ENCODE measurements at places on chromosomes 1 and 21. TPM values are rescaled to one million over a fixed set of nuclear protein-coding genes. Genes with fewer than 3 reads are reported as not detected.
A peak's percentile ranks its signal among the peaks of the same experiment; 100 is the strongest.

DNA sequence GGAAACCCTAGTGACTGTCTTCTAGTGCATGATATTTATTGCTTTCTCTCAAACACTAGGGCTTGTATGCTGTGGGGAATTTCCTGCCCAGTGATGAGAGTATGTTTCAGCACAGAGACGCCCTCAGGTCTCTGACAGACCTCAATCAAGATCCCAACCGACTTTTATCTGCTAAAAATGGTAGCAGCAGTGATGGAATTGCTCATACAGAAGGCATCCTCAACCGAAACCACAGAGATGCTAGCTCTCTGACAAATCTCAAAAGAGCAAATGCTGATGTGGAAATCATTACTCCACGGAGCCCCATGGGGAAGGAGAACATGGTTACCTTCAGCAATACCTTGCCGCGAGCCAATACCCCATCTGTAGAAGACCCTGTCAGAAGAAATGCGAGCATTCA is 41.3 kb downstream of the PLPPR4 start:
- no peak for DNase-seq

GRCh38 chr1:72869873-72870272 is 587.5 kb upstream of the NEGR1 start:
- DNase-seq: no peak

GRCh38 chr21:31554511-31555022 is 104.9 kb upstream of the SOD1 start:
- no peak for DNase-seq

- DNase-seq: no peak
Observed at GRCh38 chr1:44847845-44848244, 4.8 kb upstream of the PTCH2 start.

GRCh38 chr1:235933017-235933765 is 66.5 kb upstream of the LYST start:
- DNase-seq: no peak

GRCh38 chr1:224447251-224447650 is 12.7 kb upstream of the WDR26 start:
- no peak for DNase-seq

GRCh38 chr1:112507921-112508277 is 866 bp upstream of the WNT2B start:
- DNase-seq: no peak

DNA sequence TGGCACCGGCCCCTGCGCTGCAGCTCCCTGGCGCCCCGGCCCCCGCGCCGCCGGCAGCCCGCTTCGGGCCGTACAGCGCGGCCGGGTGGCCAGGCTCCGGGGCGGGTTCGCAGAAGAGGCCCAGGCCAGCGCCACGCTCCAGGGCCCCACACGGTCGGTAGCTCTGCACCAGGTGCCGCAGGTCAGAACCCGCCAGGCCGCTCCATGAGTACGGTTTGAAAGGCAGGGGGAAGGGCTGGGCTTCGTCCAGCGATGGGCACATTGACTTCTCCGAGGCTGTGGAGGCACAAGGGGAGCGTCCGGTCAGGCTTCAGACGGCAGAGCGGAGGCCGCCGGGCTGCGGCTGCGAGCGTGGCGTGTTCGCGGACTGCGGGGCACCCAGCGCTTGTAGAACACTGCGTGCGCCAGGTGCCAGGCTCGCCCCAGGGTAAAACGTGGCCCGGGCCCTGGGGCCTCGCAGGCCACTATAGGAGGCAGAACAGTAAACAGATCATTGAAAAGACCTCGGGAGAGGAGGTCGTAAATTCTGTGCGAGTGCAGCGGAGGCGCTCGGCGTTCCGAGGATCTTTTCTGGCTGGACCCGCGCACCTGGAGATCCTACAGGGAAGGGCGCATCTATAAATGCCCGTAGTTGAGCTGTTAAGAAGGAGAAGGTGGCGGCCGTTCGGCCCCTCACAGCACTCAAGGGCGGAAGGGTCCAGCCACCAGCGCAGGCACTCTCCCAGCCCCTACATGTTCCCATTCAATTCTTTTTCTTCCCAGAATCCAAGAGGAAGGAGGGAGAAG is 5.7 kb downstream of the GFI1 start:
- no peak for DNase-seq

- DNase-seq: no peak
Observed at GRCh38 chr1:64890699-64891447, 75.5 kb downstream of the JAK1 start.

GRCh38 chr21:38297194-38297631 is 40.4 kb downstream of the KCNJ15 start:
- no peak for DNase-seq

DNA sequence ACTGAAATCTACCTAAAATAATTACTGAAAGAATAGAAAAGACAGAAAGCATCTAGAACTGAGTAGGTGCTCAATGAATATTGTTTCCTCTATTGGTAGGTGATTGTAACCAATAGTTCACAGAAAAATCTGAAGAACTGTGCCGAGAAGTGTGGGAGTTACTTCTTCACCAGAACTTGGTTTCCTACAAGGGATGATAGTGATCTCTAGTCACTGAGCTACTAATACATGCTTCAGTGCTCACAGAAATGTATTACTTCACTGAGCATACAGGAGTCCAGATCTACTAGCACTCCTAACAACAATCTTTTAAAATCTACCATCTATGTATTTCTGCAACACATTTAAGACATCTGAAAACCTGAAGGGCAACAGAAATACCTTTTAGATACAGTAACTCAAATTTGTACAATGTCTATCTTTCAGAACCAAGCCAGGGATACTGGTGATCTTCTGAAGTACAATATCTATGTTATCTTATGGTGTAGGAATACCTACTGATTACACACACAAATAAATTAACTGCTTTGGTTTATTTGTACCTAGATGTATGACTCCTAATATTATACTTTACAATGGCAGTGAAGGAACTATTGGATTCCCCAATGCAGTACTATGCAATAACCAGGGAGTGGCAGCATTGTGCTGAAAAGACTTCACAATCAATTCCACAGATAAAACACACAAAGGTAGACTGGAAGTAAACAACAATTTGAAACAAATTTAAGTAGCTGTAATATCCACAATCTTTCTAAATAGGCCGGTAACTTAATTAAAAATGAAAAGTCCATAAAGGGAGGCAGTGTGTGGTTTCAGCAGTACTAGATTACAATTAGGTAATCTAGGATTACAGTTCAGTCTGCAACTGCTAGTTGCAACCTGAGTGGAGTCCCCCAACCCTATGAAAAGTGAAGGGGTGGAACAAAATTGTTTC is 243.0 kb downstream of the SLC45A1 start:
- no peak for DNase-seq

DNA sequence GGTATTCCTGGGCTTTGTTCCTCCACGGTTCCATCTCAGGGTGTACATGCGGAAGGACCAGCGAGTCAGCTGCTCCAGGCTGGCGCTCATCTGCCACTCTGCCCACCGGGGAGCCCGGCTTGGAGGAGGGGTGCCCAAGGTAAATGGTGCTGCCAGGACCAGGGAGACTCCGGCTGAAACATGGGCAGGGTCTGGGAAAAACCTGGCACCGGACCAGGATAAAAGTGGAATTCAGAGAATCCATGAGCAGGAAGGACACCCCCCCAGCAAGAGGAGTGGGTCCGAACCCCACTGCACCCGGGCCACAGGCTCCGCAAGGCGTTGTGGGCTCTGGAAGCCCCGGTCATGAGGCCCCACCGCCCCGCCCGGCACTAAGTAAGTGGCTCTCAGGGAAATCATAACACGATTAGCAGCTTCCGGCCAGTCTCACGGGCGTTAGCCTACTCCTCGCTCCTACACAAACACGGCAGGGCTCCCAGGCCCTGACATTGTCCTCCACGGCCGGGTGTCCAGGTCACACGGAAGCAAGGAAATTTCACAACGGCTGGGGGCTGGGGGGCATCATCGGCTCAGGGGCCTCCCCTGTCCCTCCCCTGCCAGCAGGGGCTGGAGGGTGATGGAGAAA is 21.1 kb downstream of the MEGF6 start:
- no peak for DNase-seq

DNA sequence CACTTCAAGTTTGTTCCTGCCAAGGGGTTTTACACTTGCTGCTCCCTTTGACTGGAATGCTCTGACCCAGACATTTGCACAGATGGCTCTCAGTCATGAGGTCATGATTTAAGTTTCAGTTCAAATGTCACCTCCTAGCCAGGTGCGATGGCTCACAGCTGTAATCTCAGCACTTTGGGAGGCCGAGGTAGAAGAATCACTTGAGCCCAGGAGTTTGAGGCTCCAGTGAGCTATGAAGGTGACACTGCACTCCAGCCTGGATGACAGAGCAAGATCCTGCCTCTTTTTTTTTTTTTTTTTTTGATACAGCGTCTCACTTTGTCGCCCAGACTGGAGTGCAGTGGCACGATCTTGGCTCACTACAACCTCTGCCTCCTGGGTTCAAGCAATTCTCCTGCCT is 4.5 kb upstream of the ZMYM4 start:
- no peak for DNase-seq

DNA sequence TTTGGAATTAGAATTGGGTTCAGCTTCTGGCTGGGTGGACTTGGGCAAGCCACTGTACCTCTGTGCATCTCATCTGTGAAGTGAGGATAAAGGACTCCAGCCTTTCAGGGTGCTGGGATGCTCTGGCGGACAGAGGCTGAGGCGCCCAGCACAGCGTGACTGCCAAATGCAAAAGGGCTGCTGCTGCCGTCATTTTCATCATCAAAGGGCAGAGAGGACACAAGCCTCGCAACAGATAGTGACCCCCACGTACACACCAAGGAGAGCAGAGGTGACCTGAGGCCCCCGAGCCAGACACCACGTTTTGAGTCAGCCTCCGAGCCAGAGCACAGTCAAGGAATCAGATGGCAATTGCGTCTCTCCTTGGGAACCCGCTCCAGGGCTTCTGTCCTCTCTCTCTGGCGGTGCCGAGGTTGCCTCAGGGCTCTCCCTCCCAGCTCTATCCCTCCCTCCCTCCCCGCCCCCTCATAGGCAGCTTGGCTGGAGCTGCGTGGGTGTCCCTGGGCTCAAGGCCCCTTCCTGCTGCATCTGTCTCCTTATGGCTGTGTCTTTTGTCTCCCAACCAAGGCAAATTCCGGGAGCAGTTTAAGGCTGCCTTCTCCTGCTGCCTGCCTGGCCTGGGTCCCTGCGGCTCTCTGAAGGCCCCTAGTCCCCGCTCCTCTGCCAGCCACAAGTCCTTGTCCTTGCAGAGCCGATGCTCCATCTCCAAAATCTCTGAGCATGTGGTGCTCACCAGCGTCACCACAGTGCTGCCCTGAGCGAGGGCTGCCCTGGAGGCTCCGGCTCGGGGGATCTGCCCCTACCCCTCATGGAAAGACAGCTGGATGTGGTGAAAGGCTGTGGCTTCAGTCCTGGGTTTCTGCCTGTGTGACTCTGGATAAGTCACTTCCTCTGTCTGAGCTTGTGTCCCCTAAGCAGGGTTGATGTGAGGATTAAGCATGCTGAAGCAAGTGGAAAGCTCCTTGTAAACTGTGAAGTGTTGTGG is 9.0 kb downstream of the HCRTR1 start:
- DNase-seq: peak; percentile 33

DNA sequence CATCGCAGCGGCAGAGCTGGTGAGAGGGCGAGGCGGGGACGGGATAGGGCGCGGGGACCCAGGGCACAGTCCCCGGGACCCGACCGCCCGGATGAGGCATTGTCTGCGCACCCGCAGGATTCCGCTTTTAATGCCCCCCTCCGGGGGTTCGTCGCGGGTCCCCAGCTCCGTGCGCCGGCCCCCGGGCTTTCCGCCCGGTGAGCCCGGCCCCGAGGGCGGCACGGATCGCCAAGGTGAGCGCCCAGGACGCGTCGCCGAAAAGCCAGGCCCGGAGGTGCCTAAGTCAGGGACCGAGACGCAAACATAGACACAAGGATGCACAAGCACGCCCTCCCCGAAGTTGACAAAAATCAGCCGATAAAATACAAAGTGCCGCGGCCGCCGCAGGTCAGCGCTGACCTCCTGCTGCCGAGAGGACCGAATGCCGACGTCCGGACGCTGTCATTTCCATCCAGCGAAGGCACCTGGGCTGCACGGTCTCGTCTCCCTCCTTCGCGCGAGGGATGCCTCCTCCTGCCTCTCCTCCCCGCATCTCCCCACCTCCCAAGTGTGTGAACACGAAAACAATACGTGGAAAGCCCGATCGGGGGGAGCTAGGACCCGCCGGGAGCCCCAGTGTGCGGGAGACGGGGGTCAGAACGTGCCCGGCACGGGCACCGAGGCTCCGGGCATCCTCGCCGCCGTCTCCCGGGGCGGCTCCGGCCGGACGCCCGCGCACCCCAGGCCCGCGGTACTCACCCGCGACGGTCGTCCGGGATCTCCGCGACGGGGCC is 101.1 kb upstream of the SOD1 start:
- peak; percentile 29 for DNase-seq

- no peak for DNase-seq
Observed at GRCh38 chr1:171785766-171786165, 4.3 kb downstream of the METTL13 start.

DNA sequence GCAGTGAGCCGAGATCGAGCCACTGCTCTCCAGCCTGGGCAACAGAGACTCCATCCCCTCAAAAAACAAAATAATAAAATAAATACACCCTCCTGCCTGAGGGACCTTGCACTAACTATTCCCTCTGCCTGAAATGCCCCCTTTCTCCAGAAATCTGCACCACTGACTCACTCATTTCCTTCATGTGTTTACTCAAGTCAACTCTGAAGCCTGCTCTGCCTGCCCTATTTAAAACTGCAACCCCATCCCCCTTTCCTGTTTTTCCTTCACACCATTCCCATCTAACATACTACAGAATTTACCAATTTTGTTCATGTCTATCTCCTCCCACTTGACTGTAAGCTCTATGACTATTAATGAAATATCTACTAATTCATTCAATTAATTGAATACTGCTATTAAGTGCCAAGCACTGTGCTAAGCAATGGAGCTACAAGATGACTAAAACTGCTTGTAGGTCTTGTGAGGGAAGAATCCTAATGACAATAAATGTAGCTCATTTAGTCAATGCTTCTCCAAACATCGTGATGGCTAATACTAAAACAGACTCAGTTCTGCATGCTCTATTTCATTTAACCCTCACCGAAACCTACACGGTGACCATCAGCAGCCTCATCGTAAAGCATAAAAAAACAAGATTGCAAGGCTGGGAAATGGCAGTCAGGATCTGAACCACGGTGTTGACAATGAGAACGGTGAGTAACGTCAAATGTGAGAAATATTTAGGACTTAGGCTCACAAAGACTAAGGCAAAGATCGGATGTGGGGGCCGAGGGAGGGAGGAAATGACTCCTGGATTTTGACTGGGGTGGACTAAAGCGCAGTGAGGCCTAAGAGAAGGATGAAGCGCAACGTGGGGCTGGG is 749 bp upstream of the TMEM39B start:
- DNase-seq: no peak

- no peak for DNase-seq
Observed at GRCh38 chr1:47161298-47162040, 24.2 kb downstream of the CYP4A22 start.

GRCh38 chr1:190832511-190832910 is 354.8 kb upstream of the BRINP3 start:
- no peak for DNase-seq

Gene BACE2
- total RNA-seq: 8.6 TPM

Gene AMPD1
- not detected for total RNA-seq

Gene CFHR1
- total RNA-seq: 0.94 TPM

Gene CFHR5
- total RNA-seq: not detected

Measured in occipital lobe (tissue), 3 donors.